G401 (cell line): ENCODE measurements at places on chromosomes 5 and 9.

DNA sequence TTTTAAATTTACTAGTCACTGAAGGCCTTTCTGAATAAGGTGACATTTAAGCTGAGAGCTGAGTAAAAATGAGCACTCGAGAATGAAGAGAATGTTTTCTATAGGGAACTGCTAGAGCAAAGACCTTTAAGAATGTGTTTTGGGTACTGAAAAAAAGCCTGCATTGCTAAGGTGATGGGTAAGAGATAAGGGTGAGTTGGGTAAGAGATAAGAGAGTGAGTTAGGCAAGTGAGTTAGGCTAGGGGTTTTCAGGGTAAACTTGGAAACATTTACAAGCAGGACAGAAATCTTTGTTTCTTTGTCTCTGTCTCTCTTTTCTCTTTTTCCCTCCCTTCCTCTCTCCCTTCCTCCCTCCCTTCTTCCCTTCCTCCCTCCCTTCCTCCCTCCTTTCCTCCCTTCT, 5.6 kb downstream of the RAD23B start:
- no peak for DNase-seq

DNA sequence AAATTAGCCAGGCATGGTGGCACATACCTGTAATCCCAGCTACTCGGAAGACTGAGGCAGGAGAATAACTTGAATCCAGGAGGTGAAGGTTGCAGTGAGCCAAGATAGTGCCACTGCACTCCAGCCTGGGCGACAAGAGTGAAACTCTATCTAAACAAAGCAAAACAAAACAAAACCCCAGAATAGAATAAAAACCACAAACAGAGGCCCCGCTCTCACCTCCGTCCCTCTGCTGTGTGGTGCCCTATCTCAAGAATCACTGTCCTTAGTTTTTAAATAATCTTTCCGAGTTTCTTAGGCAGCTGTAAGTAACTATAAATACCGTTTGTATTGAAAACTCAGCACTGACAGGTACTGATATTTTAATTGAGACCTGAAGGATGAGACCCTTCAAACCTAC, 42.7 kb upstream of the IER5L start:
- DNase-seq = no peak

GRCh38 chr5:134018154-134018985, 13.6 kb upstream of the VDAC1 start:
- DNase-seq = no peak

GRCh38 chr9:1979741-1980367, 35.3 kb upstream of the SMARCA2 start:
- no peak for DNase-seq

GRCh38 chr5:172896465-172896864, 62.4 kb downstream of the ERGIC1 start:
- DNase-seq = no peak

- DNase-seq = no peak
These were observed 997.1 kb upstream of the ARRDC3 start for GRCh38 chr5:92380069-92380770.

DNA sequence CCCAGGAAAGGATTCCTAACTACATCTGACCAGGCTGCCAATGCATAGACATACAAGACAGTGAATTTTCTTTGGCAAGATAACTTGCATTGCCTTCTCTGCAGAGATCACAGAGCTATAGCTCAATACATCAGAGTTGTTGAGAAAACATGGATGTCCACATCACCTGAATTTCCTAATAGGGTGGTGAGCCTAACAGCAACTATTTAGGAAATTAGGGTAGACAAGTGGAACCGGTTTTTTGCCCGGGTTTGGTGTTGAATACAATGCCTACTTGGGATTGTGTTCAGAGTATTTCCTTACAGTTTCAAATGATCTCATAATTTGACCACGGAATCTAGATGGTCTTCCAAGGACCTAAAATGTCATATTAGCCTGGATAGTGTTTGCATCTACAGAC, 262.7 kb downstream of the KIF4B start:
- DNase-seq = no peak
